Left renal pelvis (tissue), 4 donors: ENCODE measurements at places on chromosomes 2 and 18.

GRCh38 chr18:63210521-63210920, 109.0 kb downstream of the BCL2 start:
- DNase-seq: no peak

DNA sequence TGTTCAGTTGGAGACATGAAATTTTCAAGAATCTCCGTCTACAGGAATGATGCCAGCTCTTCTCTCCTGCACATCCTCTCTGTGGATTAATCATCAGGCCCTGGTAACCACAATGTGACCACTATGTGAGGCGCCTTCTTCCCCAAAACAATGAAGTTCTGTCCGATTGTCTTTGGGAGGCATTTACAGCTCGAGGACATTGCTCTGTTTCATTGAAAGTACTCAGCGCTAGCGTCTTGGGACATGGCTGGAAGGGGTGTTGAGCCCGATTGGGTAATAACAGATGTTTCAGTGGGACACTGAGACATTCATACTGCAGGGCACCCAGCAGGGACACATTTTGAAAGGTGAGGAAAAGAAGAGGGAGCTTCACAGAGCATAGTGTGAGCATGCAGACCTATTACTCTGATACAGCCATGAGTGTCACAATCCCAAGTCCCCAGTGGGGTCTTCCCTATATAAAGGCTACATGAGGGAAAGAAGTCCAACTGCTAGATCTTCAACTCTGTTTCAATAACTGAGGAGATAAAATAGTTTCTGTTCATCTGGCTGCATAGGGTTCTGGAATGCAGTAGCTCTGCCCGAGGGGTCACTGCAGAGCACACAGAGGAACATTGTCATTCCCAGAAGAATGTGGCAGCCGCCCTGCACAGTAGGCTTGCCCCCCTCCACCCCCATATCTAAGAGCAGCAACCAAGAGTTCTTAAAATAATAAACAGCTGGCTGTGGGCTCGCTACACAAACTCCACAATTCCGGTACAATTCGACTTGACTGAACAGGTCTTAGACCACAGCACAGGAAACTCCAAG, 237.3 kb downstream of the OSR1 start:
- no peak for DNase-seq

DNA sequence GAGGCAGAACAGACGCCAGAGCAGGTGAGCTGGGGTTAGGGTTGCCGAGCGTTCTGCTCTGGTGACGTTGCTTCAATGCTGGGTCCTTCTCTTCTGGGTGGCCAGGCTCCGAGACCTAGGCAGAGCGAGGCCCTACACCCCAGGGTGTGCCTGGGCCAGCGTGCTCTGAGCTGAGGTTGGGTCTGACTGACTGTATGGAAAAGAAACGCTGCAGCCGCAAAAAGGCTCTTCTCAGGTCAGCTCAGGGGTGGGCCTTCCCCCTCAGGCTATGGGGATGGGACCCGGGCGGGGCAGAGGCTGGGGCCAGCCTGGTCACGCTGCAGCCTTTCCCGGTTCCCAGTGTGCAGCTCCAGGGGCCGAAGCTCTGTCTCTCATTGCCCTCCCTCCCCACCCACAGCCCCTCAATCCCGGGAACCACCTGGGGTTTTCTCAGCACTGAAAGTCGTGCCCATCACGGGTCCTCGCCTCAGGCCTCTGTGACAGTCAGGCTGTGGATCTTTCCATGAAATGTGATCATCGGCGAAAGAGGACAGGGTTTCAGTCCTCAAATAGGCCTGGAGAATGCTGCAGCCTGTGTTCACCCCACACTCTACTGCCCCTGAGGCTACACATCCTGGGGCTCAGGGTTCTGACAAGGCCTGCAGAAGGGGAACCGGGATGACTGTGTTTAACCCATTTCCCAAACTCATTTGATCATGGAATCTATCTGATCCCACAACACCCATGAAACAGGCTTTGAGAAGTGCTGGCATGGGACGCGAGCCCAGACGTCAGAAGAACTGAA, 19.4 kb downstream of the CYP26B1 start:
- no peak for DNase-seq

DNA sequence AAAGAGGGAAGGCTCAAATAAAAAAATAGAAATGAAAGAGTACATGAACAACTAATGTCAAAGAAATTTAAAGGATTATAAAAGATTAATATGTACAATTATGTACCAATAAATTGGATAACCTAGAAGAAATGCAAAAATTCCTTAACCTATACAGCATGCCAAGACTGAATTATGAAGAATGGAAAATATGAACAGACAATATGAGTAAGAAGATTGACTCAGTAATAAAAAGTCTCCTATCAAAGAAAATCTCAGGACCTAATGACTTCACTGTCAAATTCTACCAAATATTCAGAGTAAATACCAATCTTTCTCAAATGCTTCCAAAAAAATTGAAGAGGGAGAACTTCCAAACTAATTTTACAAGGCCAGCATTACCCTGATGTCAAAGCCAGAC, 120.2 kb upstream of the SPOPL start:
- DNase-seq: no peak

- DNase-seq: no peak
These were observed 4.9 kb upstream of the CYS1 start for GRCh38 chr2:10085043-10085667.

DNA sequence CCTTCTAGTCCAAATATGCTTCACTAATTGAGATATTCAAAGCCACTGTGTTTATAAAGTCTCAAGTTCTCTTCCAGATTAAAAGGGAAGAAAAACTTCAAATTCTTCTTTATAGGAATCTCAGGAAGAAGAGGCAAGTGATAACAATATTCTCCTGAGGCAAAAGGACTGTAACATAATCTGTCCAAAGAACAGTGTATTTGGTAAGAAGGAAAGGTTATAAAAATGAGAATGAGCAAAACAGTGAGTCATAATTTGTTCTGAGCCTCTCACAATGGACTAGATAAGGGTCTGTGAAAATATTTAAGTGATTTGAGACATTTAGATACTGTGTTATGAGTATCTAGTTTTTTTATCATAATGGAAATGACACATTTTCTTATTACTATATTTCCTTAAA, 44.3 kb downstream of the SNRPD1 start:
- DNase-seq: no peak

DNA sequence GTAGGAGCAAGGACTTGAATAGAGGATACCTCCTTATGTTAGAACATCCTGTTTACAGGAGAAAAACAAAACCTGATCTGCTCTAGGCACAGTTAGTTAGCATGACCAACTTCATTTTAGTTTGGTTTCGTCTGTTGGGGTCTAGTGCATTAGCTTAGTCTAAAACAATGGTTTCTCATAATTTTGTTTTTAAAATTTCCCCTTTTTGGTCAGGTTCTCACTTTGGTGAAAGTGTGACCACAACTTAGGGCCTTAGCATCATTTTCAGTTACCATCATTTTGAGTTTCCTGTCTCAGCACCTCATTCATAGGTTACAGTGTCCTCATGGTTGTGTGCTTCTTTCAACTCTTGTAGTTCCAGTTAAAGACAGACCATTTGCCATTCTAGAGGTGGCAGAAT, 1277.0 kb upstream of the SLC39A10 start:
- DNase-seq: no peak

DNA sequence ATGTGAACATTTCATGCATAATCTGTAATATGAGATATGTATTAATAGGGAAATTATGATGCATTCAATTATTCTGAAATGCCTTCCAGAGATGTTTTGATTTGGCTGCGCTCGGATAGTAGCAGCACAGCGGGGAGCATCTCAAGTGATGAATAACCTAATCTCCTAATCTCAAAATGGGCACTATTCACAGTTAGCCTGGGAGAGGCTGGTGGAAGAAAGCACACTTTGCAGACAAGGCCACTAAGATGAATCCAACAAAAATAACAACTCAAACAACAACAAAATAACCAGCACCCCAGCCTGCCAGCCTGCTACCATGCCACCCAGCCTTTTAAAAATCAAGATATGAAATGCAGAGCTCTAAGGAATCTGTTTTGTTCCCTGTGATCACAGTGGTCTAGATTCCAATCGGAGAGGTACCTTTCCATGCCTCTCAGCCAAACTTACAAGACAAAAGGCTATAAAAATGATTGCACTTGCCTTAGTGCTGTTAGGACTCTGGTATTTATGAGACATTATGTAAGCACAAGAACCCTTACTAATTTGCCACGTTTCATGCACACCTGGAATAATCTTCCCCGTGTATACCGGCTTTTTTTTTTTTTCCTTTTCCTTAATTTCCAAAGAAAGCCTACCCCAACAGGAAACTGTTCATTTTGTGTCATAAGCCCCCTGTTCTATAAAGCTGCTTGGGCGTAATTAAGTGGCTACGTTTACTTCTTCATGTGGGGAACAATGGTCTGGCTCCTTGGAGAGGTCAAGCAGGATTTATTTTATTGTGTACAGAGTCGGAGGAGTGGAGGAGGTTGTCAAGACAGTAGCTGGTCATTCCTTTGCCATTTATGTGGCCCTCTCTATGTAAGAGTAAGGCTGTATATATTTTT, 526.9 kb upstream of the FANCL start:
- DNase-seq: no peak

DNA sequence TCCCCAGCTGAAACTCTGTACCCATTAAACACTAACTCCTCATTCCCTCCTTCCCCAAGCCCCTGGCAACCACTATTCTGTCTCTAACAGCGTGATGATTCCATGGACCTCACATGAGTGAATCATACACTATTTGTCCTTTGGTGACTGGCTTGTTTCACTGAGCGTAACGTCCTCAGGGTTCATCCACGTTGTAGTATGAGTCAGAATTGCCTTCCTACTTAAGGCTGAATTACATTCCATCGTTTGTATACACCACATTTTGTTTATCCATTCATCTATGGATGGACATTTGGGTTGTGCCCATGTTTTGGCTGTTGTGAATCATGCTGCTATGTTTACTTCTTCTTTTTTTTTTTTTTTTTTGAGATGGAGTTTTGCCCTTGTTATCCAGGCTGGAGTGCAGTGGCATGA, 19.6 kb upstream of the CABLES1 start:
- DNase-seq: no peak

DNA sequence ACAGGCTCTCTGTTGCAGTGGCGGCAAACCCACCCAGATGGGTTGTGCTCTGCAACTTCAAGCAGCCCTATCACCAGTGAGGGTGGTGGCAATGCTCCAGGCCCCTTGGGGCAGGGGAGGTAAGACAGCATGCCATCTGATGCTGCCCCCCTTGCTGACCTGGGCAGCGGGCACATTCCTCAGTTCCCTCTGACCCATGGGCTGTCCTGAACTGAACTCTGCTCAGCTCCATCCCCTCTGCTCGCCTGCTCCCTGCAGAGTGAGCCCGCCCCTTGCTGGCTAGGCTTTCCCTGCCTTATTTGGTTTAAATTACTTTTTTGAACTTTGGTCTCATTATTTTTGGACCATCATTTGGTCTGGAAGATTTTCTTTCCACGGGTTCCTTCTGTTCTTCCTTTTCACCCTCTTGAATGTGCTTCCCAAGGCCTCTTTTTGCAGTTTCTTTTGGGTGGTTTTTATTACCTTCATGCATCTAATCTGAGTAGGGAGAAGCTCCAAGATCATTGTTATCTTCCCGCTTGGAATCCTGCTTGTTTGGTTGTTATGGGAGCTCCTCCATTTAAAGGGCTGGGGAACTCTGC, 565.4 kb downstream of the TNS1 start:
- DNase-seq: no peak

DNA sequence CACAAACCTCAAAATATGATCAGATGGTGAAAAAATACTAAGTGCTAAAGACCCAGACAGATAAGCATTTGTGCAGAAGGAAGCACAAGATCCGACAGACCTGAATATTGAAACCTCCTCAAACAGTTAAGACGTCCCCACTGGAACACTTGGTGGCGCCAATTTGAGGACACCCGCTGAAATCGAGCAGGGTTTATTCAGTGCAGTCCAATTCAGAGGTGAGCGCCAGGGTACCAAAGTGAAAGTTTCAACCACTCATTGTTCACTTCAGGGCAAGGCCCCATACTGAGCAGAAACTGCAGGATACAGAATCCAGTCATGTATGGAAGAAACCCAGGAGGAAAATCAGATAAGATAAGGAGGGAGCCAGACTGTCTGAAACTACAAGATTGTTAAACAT, 417.6 kb downstream of the LRRTM4 start:
- no peak for DNase-seq

DNA sequence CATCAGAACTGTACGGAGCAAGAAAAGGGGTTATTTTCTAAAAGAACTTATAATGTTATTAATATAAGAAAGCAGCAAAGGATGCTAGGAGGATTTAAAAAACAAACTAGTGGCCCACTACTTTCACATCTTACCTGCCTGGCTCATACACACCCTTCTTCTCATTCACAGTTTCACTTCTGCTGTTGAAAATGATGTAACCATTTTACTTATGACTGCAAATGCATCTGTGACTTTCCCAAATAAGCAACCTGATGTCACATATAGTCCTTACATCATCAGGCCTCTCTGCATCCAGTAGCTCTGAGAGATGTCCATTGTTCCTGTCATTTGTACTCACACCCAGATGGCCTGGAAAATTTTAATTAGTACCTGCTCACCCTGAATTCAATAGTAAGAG, 101.8 kb upstream of the MYO3B start:
- DNase-seq: no peak

DNA sequence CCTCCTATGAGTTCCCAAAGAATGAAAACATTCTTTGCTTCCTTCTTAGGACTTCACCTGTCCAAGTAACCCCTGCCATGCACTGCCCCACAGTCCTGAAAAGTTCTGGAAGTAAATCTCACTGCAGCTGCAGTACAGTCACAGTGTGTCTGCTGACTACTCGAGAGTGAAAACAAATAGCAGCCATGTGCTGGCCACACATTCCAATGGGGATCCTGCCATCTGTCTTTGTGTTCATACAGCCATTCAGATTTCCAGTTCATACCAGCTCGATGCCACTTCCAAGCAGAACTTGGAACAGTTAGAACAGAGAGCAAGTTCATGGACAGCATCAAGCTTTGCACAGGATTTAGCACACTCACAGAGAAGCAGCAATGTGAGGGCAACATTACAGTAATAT, 629.9 kb upstream of the ACVR2A start:
- DNase-seq: no peak

DNA sequence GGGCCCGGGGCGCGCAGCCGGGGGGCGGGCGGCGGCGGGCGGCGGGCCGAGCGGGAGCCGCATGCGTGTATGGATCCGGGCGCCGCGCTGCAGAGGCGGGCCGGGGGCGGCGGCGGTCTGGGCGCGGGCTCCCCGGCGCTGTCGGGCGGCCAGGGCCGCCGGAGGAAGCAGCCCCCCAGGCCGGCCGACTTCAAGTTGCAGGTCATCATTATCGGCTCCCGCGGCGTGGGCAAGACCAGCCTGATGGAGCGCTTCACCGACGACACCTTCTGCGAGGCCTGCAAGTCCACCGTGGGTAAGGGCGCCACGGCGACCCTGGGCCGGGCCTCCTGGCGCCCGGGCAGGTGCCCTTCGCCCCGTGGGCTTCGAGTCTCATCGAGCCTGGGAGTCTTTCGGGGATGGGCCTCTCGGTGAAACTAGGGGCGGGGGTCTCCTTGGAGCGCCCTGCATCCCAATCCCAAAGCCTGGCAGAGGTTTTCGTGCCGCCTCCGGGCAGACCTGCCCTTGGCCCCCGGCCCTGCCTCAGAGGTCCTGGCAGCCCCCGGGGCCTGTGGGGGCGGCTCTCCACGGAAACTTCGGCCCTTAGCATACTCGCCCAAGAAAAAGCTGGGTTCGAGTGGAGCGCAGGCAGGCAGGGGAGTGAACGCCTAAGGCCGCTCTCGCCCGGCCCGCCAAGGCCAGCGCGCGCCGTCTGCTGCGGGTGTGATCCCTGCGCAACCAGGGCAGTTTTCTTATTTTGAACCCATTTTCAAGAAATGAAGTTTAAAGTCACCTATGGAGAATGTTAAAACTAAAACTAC, 622 bp downstream of the RAB12 start:
- no peak for DNase-seq

- DNase-seq: no peak
These were observed 73.2 kb downstream of the EMILIN2 start for GRCh38 chr18:2920027-2920426.

GRCh38 chr18:26909599-26910290, 44.2 kb upstream of the AQP4 start:
- DNase-seq: no peak
